ENCODE measurements at places on chromosomes 5 and 9. TPM values are rescaled to one million over a fixed set of nuclear protein-coding genes. Genes with fewer than 3 reads are reported as not detected.

KIF4B gene
- total RNA-seq: 0.05 TPM

DNA sequence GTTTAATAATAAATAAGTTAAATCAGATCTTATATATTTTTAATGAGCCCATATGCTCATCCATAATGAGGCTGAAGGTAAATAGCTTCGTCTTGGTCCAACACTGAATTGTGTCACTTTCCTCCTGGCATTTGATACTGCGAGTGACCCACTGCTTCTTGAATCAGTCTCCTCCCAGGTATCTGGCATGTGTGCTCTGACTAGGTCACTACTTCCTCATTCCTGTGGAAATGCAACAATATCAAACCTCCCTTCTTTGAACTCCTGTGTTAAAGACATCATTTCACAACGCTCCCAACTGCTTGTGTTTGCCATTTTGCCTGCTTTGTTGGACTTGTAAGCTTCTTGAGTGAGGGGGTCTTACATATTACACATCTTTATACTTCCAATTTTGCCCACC is 157.7 kb downstream of the SLC24A2 start:
- no peak for DNase-seq

DNA sequence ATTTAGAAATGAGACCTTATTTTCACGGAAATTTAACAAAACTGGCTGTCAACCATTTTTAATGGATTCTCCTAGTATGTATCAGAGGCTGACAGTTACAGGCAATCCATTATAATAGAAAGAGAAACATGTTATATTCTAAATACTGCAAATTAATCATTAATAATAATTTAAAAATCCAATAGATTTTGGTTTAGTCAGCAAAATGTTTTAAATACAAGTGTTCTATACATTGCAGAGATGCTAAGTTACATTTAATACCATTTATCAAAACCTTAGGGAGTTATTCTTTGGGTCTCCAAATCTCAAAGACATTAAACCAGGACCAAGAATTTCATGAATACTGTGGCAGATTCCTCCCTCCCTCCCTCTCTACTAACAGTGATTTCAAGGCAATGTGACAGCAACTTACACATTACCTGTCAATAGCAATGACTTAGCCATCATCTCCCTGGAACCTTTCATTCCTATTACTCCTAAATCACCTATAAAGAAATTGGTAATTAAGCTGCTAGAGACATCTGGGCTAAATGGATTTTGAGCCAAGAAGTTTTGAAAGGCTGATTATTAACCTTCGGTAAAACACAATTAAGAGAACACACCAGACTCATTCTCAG is 768.5 kb upstream of the DMAC1 start:
- no peak for DNase-seq

GHR gene
- 34.6 TPM for total RNA-seq

- DNase-seq: no peak
These were observed 113.7 kb downstream of the BAAT start for GRCh38 chr9:101271102-101271501.

DNA sequence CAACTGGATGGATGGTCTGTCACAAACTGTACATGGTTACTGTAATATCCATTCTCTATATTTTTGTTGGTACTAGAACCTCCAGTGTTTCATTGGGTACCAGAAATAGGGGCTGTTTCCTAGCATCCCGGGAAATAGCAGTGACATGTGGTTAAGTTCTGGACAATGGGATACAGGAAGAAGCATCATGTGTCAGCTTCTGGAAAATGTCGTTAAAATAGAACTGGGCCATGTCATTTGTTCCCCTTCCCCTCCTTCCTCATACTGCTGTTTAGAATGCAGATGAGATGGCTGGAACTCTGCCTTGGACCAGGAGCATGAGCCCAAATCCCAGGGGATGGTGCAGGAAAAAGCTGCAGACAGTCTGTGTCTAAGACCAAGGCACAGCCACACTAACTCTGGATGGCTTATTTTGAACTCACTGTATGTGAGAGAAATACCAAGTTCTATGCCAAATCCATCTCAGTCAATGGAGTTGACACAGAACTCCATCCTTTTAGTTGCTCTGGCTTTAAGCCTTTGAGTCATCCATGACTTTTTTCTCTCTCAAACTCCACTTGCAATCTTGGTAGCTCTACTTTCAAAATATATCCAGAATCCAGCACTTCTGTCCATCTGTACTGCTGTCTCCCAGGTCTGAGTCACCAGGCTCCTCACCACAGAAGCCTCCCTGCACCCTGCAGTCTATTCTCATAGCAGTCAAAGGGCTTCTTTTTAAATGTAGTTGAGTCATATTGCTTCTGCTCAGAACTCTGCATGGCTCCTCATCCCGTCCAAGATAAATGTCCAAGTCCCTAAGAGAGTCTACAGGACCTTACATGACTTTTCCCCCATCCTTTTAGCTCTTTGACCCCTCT is 184.2 kb downstream of the NSG2 start:
- no peak for DNase-seq

GRCh38 chr5:40074826-40075225 is 604.9 kb upstream of the PTGER4 start:
- DNase-seq: no peak

- no peak for DNase-seq
These were observed 4.2 kb upstream of the ENTPD8 start for GRCh38 chr9:137445275-137445807.

- no peak for DNase-seq
These were observed 49.2 kb upstream of the FCN1 start for GRCh38 chr9:134966697-134967546.

GRCh38 chr5:150272531-150272930 is 17.0 kb downstream of the CAMK2A start:
- no peak for DNase-seq
